ENCODE measurements at places on chromosomes 3 and 15.

DNA sequence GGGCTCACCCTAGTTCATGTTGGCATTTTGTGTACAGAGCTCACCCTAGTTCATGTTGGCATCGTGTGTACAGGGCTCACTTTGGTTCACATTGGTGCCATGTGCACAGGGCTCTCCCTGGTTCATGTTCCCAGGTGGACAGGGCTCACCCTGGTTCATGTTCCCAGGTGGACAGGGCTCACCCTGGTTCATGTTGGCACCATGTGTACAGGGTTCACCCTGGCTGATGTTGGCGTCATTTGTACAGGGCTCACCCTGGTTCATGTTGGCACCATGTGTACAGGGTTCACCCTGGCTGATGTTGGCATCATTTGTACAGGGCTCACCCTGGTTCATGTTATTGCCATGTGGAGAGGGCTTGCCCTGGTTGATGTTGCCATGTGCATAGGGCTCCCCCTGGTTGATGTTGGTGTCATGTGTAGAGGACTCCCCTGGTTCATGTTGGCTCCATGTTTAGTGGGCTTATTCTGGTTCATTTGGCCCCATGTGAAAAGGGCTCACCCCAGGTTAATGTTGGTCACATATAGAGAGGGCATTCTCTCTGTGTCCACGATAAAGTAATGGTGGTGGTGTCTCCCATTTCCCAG lies 31.7 kb upstream of the NR2C2 start:
- DNase-seq: no peak

DNA sequence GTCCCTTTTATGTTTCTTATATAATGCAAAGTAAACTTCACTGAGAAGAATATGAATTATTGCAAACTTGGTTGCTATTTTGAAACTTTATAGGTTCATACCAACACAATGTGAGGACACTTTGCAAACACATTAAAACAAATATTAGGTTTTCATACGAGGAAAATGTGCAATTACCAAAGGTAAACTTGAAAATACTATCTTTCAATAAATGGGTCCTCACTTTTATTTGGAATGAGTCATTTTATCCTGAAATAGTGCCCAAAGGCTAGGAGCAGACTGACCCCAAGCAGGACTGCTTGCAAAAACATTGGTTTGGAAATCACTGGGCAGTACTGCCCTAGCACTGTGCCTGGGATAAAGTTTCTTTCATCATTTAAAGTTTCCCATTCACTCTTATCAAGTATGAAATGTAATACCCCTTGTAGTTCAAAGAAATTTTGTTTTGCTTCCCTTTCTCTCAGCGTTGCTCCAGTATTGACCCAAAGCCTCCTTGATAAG lies 396.5 kb downstream of the EPHA3 start:
- no peak for DNase-seq

DNA sequence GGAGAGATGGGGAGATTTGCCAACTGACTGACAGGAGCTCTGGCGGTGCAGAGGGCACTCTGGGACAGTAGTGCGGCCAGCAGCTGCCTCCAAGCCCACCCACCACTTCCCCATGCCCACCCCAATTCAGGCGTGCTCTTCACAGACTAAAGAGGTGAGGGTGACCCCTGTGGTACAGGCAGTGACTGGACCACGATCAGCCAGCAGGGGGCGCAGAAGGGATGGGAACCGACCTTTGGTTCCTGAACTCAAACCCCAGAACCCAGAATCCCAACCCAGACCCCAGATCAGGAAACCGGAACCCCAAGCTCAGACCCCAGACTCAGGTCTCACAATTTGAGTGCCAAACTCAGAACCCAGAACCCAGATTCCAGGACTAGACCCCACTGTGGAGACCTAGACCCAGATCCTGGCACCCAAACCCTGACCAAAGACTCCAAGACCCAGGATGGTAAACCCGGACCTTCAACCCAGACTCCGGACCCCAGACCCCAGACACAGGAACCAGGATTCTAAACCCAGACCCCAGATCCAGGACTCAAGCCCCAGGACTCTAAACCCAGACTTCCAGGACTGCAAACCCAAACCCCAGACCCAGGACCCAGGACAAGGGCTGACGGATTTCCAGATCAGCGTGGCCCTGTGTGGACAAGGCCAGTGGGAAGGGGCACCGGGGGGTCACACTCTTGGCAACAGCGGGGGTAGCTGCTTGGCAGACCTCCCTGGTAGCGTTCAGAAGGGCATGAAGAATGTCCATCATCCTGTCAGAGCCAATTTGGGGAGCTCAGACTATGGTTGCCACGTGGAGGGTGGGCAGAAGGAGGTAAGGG lies 3.7 kb upstream of the MYL3 start:
- DNase-seq: peak; percentile 69

- peak; percentile 70 for DNase-seq
These were observed 795 bp upstream of the MYNN start for GRCh38 chr3:169772305-169772896.

DNA sequence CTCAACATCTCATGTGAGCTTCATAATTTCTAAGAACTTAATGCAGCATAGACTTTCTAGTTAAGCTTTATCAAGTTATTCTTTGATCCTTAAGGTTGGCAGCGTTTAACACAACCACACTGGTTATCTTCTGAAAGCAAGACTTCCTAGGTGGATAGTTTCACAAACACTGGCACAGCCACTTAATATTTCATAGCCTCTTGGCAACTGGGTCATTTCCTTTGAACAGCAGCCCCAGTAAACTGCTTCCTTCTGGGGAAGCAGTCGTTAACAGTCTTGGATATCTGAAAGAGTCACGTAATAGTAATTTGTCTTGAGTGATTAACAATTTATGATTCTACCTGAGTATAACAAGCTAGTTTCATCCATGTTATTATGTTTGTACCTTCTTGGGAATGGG lies 45.9 kb upstream of the ABHD10 start:
- DNase-seq: no peak

DNA sequence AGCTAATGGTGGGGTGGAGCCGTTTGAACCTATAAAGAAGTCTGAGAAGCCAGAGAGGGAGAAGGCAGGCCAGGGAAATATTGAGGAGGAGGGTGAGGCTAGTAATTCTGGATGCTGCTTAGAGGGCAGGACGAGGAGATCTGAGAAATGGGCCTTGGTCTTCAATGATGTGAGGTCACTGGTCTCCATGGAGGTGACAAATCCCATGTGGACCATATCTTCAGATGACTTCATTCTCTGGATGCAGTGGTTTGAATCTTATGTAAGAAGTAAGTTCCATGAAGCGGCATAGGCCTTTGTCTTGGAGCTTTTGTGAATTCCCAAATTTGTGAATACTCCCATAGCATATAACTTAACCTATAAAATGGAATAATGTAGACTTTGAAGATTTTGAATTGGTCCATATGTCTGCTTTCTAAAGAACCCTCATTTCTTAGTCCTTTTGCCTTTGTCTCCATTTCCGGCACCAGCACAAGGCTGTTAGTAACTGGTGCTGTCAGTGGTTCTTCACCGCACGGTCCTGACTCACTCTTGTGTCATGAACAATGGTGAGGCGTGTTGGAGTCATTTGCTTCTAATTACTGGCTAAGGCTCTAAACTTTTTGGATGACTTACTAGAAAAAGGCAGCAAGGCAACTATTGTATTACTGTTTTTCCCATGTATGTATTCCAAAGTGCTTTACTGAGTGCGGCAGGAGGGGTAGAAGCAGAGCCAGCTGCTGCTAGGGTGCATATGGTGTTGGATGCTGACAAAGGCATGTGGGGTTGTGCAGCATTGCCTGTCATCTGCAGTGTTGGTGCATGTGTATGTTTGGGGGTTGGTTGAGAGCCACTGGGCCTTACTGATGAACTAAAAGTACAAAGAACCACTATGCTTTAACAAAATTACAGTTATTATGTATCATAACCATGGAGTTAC lies 279.3 kb upstream of the C2CD4B start:
- no peak for DNase-seq
